ENCODE measurements at places on chromosomes 12 and 14.

- no peak for DNase-seq
Measured at GRCh38 chr14:93317210-93317874, 15.5 kb downstream of the BTBD7 start.

DNA sequence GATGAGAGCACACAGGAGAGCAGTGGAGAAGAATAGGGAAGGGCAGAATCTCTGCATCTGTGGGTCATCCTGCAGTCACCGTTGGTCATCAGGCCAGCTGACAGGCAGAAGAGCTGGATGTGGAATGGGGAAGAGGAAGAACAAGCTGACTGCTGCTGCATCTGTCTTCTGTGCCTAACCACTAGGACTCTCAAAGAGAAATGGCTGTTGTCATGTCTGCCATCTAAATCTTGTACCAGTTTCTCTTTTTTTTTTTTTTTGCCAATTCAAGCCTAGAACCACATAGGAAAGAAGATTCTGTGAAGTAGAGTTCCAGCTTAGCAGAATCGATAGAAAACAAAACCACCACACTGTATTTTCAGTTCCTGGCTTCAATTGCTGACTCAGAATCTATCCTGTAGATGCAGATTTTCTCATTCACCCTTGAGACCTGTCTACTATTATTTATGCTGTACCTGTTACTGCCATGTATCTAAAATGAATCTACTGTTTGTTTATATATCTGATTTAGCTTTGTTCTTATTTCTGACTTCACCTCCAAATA, 421.9 kb upstream of the PRICKLE1 start:
- no peak for DNase-seq

DNA sequence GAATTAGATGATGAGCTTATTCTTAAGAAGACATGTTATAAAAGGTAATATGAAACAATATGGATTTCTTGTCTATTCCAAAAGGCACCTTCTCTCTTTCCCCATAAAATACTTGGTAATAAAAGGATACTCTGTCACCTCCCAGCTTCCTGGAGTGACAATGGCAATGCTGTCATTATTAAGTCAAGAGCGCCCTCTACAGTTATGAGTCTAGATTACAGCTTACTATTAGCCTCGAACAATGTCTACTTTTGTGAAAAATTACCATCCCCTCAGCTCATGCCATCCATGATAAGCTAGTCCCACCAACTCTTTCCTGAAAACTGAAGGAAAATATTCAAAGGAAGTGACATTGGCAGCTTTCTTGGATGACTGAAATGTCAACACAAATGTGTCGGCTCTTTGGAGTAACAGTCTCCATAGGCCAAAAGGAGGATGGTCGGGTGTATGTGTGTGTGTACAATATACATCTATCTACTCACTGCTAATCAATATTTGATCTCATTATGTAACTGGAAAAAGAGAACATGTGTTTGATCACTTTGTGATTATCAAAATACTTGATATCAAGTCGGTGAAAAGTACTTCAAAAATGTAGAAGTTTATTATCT, 48.7 kb upstream of the CDKN3 start:
- DNase-seq: no peak

GRCh38 chr12:15601210-15601800, 187.9 kb downstream of the EPS8 start:
- DNase-seq: no peak

GRCh38 chr12:104952816-104953215, 5.3 kb downstream of the SLC41A2 start:
- no peak for DNase-seq

- no peak for DNase-seq
Measured at GRCh38 chr14:23143911-23144310, 24.9 kb upstream of the CEBPE start.

Measured in ureter (tissue), 1 donor.